Fibroblast of mammary gland (primary cell): ENCODE measurements at places on chromosomes 6 and 20.

GRCh38 chr6:126723541-126724170 is 383.7 kb downstream of the CENPW start:
- no peak for DNase-seq

DNA sequence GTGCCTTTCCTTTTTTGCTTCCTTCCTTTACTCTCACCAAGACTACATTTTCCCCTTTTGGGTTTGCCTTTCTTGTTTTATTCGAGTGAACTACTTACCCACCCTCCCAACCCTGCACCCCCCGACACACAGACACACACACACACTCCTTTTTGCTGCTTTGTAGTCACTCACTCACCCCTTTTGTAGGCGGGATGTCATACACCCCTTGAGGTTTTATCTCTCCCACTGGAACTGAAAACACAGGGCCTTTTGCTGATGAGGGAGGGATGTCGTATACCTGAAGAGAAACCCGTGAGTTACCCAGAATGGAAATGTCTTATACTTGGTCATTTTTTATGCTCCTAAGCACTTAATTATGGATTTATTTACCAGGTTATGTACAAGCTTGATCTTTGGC is 40.3 kb downstream of the NEDD9 start:
- DNase-seq, result no peak

DNA sequence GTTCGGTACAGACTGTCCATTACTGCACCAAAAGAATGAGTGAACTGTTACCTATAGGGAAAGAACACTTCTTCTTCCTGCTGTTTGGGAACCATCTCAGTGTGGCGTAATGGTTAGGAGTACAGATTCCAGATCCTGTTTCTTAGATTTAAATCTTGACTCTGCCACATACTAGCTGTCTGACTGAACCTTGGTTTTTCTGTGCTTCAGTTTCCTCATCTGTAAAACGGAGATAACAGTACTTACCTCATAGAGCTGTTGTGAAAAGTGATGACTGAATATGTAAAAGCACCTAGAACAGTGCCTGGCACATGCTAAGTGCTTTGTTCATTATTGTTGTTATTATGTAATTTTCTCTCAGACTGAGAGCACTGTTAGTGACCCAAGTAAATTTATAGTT is 39.8 kb downstream of the STX11 start:
- DNase-seq, result no peak

- peak; percentile 69 for DNase-seq
These were observed 1.3 kb upstream of the E2F1 start for GRCh38 chr20:33687370-33687915.

- no peak for DNase-seq
These were observed 91.8 kb upstream of the AGPAT4 start for GRCh38 chr6:161365633-161366032.

DNA sequence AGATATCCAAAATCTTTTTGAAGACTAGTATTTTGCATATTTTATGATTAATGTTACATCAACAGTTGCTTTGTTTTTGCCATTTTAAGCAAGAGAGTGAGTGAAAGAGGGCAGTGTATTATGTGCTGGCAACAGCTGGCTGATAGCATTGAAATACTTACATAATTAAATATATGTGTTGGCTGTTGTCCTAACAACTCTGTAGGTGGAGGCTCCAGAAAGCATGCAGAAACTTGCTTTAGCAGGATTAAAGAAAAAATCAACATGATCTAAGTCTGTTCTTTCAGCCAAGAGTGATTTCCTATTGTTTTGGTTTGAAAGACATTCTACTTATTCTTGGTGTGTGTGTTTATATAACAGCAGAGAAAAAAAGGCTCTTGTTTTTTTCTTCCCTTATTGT is 127.5 kb downstream of the CDKAL1 start:
- peak; percentile 36 for DNase-seq

GRCh38 chr20:44856856-44857448 is 28.6 kb upstream of the YWHAB start:
- peak; percentile 16 for DNase-seq

- no peak for DNase-seq
These were observed 18.2 kb upstream of the HS3ST5 start for GRCh38 chr6:114361036-114361435.

GRCh38 chr6:19755181-19755580 is 82.0 kb upstream of the ID4 start:
- peak; percentile 8 for DNase-seq

DNA sequence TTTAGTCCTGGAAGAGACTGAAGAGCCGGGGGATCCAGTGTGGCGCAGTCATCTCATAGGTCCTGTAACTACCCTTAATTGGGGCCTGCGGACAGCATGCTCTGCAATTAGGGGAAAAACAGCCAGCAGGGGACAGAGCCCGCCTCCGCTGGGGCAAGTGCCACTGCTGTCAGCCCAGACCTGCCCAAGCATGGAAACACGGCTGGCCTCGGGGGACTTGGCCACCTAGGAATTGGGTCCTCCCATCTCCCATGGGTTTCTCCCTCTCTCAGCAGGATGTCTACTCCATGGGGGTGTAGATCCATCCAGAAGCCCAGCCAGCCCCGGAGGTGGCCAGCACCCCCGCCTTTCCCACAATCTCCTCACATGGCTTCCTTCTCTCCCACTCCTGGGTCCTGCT is 3.6 kb downstream of the GHRH start:
- DNase-seq, result no peak

DNA sequence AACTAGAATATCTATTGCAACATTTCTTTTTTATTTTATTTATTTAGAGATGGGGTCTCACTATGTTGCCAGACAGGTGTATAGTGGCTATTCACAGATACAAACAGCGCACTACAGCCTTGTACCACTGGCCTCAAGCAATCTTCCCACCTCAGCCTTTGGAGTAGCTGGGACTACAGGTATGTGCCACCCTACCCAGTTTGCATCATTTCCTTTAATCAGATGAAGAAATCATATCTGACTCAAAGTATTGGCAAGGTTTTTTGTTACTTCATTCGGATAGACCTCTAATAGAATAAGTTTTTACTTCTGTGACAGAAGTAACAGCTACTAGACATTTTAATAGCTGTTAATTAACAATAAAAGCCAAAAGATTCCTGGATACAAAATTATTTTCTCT is 153.9 kb downstream of the CDK19 start:
- DNase-seq, result peak; percentile 20

GRCh38 chr6:158313989-158314388 is 1.7 kb downstream of the TULP4 start:
- no peak for DNase-seq

GRCh38 chr20:10667560-10668167 is 6.1 kb downstream of the JAG1 start:
- DNase-seq, result no peak

DNA sequence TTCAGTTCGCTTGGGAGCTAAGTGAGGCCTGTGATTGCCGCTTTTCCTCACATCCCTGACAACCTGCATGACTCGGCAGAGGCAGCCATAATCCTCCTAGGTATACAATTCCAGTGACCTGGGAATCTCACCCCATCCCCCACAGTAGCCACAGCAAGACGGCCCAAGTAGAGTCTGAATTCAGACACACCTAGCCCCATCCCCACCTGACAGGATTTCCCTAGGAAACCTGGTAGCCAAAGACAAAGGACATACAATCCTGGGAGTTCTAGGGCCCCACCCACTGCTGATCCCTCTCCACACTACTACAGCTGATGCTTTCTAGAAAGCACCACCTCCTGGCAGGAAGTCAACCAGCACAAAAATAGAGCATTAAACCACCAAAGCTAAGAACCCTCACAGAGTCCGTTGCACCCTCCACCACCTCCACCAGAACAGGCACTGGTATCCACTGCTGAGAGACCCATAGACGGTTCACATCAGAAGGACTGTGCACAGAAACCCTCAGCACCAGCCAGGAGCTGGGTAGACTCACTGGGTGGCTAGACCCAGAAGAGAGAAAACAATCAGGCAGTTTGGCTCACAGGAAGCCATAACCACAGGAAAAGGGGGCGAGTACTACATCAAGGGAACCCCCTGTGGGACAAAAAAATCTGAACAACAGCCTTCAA is 17.9 kb upstream of the RUNX2 start:
- no peak for DNase-seq

GRCh38 chr6:43268355-43268700 is 25.0 kb downstream of the TTBK1 start:
- no peak for DNase-seq

DNA sequence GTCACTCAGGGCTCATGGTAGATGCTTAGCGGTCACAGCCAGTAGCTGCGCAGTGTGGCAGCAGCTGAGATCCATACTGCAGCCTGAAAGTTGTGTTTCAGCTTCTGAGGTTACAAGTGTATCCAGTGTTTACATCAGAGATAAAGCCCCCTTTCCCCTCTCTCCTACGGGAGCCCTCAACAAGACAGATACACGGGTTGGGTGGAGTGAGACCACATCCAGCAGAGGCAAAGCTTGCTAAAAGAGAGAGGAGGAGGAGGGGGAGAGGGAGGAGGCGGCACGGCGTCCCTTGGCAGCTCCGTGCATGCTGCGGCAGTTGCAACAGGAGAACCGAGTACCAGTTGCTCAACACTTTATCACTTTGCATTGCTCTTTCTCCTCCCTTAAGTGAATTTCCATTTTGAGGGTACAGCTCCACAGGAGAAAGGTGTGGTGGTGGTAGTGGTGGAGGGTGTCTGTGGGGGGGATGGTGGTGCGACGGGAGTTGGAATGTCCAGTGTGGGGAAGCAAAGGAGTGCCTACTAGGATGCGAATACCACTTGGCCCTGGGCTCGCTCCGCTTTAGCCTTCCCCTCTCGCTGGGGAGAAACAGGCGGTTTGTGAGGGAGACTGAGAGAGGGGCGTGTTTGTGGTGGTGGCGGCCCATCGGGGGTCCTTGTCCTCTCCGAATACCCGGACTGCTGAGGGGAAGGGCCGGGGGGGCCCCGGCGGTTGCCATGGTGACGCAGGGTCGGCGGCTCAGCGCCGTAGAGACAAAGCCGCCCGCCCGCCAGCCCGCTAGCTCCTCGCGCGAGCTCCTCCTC is 405 bp upstream of the RNF182 start:
- peak; percentile 39 for DNase-seq

DNA sequence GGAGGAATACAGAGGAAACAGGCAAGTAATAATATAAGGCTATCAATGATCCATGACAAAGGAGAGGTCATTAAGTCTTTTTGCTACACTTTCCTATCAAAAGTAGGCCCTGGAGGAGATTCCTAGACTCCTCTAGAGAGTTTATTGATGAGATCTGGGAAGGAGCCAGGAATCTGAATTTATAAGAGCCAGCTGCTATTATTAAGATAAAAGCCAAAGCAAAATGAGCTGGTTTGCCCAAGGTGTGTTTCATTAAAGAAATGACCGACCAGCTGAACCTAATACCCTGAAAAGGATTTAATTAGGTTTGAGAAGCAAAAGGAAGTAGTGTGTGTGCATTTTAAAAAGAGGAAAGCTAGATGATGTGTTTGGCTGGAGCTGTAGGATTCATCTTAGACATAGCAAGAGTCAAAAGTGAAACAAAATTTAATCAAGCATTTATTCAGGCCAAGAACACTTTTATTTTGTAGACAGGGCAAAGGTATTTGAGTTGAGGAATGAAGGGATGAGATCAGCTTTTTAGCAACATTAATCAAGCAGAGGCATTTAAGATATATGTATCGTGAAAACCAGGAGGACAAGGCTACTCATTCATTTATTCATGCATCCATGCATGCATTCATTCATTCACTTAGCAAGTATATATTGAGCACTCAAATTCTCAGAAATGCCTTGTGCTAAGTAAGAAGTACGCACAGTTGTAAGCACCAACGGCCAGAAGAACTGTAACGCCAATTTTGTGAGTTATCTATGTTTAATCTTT is 43.5 kb upstream of the SCAF8 start:
- no peak for DNase-seq

GRCh38 chr20:57705127-57705899 is 4.5 kb downstream of the PMEPA1 start:
- no peak for DNase-seq

GRCh38 chr6:79609225-79609595 is 21.9 kb upstream of the SH3BGRL2 start:
- no peak for DNase-seq

GRCh38 chr6:41713159-41713649 is 22.2 kb downstream of the TFEB start:
- no peak for DNase-seq

DNA sequence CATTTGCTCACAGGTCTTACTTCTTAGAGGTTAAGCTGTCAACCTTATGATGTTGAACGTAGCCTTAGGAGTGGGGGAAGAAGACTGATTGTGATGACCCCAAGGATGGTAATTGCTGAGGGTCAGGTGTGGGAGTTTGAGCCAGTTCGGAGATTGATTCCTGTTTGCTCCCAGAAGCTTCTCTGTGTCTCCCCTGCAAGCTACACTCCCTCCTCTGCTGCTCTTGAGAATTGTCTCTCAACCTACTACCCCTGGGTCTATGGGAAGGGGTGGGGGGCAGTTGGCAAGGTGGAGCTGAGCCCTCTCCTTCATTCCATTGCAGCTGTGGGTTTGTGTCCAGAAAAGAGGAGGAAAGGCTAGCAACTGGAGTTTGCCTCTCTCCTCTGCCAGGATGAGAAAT is 113.8 kb downstream of the PLEKHG1 start:
- DNase-seq, result no peak

DNA sequence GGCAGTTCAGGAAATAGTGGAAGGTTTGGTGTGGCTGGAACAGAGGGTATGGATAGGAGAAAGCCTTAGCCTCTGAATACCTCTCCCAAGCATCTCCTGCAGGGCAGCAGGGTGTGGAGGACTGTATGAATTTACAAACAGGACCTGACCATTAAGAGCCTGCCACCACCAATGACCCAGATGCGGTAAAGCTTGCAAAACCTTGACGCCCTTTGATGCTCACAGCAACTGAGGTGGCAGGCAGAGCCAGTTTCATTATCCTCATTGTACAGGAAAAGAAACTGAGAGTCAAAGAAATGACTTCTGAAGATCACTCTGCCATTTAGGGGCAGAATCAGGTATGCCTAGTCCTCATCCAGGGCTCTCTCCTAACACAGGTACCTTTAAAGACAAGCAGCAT is 2.4 kb downstream of the HM13 start:
- DNase-seq, result no peak

DNA sequence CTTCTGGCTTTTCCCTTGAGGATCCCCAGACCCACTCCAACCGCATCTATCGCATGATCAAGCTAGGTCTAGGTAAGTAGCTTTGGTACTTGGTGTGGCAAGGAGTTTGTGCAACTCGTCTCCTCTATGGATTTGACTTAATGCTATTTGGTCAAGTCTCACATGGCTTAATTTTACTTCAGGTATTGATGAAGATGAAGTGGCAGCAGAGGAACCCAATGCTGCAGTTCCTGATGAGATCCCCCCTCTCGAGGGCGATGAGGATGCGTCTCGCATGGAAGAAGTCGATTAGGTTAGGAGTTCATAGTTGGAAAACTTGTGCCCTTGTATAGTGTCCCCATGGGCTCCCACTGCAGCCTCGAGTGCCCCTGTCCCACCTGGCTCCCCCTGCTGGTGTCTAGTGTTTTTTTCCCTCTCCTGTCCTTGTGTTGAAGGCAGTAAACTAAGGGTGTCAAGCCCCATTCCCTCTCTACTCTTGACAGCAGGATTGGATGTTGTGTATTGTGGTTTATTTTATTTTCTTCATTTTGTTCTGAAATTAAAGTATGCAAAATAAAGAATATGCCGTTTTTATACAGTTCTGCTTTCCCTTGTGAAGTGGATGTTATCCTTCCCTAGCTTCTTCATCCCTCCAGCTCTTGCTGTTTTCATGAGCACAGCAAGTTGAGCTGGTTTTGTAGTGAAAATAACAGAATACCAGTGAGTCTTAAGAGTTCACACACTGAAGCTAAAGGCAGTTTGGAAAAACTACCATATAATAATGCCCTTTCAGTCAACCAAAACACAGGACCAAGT is 3.8 kb downstream of the SLC35B2 start:
- DNase-seq, result peak; percentile 49

- peak; percentile 48 for DNase-seq
These were observed 309.8 kb downstream of the HIVEP2 start for GRCh38 chr6:142635130-142635529.

- DNase-seq, result no peak
These were observed 13.2 kb downstream of the DNAJC5 start for GRCh38 chr20:63908008-63908682.
